ENCODE measurements at places on chromosomes 6 and 20. TPM values are rescaled to one million over a fixed set of nuclear protein-coding genes. Genes with fewer than 3 reads are reported as not detected.

GRCh38 chr6:12749531-12750379 is 33.2 kb downstream of the PHACTR1 start:
- peak; percentile 76 for DNase-seq

GRCh38 chr6:153503810-153504209 is 372.7 kb upstream of the RGS17 start:
- peak; percentile 36 for DNase-seq

- no peak for DNase-seq
Observed at GRCh38 chr6:13872681-13873080, 52.1 kb upstream of the RNF182 start.

DNA sequence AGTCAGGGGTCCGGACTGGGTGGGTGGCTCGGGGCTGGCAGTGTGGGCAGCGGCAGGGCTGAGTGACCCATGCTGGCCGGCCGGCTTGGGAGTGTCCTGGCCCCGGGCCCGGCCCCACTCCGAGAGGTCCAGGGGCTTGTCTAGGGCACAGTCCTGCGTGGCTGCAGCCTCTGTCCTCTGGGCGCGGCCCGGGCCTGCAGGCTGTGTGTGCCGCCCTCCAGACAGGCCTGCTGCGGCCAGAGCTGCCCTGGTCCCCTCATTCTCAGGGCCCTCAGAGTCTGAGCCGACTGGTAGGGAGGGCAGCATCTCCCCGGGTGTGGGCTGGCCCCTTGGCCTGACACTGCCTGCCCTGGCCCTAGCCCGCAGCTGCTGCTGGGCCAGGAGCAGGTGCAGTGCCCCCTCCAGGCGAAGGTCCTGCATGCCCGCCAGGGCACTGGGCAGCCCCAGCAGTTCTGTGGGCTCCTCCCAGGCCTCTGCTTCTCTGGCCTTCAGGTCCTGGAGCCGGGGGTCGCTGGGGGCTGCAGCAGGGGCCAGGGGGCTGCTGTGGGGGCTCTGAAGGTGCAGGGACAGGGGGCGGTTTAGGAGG is 6.9 kb upstream of the CABLES2 start:
- peak; percentile 60 for DNase-seq

The MCCD1 gene
- total RNA-seq: not detected

All from WTC11 (cell line).